ENCODE measurements at places on chromosomes 2 and 18.

DNA sequence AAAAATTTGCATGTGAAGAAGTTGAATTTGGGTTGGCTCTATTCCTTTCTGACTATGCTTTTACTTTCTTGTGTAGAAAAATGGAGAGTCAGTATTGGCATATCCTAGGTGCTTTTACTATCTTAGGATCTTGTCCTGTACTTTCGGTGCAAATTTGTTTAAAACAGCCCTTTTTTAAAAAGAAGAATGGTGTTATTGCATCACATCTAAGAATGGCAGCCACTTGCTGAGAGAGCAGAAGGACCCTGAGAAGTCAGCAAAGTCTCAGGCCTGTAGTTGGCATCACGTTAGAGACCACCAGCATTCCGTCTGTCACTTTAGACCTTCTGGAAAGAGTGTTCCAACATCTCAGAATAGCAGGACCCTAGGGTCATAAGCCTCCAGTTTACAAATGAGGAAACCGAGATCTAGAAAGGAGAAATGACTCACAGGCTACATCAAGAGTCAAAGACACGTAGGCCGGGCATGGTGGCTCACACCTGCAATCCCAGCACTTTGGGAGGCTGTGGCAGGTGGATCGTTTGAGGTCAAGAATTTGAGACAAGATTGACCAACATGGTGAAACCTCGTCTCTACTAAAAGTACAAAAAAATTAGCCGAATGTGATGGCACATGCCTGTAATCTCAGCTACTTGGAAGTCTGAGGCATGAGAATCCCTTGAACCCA lies 42.5 kb downstream of the SPATS2L start:
- DNase-seq, result no peak

DNA sequence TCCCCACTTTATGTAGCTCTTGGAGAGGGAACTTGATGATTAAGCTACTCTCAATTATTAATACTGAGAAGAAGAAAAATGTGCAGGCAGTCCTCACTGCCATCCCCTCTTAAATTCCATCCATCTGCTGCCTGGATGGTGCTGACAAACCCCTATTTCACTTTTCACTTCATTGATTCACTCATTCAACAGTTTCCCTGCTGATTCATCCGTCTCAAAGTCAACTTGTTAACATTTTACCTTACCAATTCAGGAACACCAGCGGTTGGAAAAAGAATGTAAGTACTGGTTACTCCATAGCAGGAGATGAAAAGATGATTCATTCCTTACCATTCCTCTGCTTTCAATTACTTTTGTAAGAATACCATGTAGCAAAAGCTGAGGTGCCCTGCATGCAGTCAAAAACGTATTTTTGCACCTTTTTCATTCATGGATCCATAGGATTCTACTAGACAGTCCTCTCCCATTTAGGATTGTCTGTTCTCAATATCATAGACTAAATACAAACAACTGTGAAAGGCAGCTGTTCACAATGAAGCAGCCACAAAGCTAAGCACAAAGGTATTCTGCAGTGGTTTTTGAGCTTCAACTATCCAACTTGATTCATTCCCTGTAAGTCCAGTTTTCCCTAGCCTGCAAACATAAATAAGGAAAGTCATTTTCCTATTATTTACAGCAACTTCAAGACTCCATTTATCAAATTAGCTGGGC lies 262.0 kb downstream of the MREG start:
- no peak for DNase-seq

GRCh38 chr18:24490539-24490938 lies 30.1 kb downstream of the HRH4 start:
- DNase-seq, result no peak

DNA sequence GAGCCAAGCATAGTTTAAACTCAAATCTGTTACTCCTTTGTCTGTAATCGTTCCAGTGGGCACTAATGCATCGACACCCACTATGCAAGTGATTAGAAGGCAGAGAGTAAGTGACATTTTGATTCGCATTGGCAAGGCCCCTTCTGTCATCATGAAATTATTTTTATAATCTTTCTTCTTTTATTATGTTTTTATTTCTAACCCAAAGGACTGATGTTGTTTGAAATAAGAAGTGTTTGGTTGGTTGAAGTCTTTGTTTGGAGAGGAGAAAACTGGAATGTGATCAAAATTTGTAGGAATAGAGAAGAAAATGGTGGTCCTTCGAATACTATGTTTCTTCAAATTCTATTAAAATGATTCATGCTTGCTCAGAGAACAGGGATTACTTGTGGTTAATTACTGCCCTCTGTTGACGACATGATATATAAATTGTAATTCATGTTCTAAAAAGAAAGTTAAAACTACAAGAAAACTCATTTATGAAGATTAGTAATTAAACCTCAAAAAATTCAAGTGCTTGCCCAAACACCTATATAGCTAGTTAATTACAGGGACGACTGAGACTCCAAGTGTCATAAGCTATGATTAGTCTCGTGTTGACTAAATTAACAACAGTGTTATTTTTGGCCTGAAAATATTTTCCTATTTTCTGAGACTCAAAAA lies 26.4 kb upstream of the TFPI start:
- DNase-seq, result no peak

GRCh38 chr2:215407061-215407460 lies 28.8 kb downstream of the FN1 start:
- no peak for DNase-seq

- no peak for DNase-seq
Observed at GRCh38 chr2:25127646-25128045, 40.7 kb downstream of the POMC start.

DNA sequence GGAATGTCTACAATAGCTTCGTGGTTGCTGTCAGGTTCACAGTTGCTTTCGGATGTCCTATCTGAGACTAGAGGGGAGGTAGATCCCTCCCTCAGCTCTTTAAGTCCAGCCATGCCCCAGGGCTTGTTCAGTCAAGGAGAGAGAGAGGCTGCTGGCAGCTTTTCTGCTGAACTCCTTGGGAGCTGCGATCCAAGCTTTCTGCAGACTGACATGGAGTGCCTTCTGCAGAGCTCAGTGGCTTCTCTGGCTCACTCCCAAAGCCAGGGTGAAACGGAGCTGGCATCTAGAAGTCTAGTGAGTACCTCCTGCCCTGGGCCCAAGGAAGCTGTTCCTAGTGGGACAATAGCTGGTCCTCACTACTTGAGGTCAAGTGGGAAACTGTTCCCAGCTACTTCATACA lies 62.5 kb downstream of the TMEM17 start:
- DNase-seq, result no peak

- DNase-seq, result no peak
Observed at GRCh38 chr2:1863386-1863785, 119.1 kb upstream of the PXDN start.

- DNase-seq, result no peak
Observed at GRCh38 chr2:49067971-49068370, 86.3 kb downstream of the FSHR start.

DNA sequence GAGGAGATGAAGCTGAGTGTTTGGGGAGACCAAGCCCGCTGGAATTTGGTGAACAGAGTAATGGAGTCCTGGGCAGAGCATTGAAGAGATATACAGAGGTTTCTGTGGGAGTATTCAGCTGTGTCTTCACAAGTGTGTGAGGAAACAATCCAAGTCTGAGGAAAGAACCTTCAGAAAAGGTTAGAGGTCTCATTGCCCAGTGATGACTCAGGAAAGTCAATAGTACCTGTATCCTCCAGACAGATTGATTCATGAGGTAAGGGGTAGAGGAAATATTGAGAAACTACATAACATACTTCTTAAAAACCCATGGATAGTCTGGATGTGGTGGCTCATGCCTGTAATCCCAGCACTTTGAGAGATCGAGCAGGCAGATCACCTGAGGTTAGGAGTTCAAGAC lies 392.3 kb downstream of the GALNT13 start:
- DNase-seq, result no peak

- no peak for DNase-seq
Observed at GRCh38 chr2:161918692-161919091, 155.3 kb downstream of the DPP4 start.

GRCh38 chr2:19125901-19126680 lies 232.3 kb downstream of the OSR1 start:
- no peak for DNase-seq

GRCh38 chr2:213490087-213490486 lies 205.8 kb downstream of the SPAG16 start:
- no peak for DNase-seq

- DNase-seq, result no peak
Observed at GRCh38 chr2:221574231-221574570, 2.1 kb upstream of the EPHA4 start.

DNA sequence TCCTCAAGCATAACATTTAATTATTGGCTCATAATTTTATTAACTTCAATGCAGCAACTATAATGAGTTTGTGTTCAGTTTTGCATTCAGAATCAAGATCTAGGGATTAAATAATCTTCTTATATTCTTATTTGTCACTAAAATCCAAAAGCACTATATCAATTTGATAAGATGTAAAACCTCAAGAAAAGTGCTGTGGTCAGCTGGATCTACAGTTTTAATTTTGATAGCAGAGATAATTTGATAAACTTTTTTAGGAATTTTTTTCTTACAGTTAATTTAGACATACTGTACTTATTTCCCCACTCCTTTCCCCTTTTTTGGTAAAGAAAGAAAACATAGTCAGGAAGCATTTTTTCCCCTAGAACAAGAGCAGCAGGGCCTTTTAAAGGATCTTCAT lies 146.4 kb downstream of the GRB14 start:
- no peak for DNase-seq

DNA sequence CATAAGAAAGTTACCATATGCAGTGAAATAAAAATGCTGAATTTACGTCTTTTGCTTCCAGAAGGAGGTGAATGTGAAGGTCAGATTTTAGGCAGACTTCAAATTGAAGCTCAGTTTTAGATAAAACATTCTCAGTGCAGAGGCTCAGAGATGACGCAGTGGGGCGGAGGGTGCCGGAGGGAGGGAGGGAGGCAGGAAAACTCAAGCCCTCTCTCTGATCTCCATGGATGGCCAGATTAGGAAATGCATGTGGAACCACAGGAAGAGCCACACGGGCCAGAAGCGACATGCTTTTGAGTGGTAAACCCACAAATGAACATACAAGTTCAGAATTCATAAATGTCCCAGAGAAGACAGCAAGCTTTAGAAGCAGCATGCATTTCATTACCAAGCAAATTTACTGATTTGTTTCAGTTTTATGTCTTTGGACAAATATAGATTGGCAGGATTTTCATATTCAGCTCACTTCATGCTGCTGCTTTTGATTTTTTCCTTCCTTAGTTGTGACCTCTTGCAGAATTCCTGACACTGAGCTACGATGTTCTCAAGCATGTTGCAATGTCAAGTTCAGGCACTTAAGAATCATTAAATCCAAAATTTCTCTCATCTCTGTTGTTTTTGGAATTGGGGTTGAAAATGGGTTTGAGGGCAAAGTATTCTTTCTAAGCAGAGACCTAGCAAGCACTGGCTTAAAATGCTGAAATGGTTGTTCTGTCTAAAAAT lies 29.7 kb upstream of the APCDD1 start:
- DNase-seq, result no peak

DNA sequence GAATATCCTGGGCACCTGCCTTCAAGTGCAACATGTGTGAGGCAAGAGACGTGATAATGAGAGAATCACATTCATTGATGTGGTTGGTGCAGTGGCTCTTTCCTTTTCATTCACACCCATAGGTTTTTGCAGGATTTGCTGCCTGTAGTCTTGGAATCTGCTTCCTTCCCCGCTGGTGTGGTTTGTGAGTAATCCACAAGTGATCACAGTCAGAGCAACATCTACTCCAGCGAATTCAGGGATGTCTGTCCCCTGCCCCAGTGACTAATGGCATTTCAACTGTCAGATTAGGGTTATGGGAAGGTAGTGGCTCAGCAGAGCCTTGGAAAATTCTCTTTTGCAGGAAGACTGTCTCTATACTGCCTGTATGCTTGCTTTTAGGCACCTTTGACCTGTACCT lies 225.5 kb upstream of the RBMS1 start:
- no peak for DNase-seq

DNA sequence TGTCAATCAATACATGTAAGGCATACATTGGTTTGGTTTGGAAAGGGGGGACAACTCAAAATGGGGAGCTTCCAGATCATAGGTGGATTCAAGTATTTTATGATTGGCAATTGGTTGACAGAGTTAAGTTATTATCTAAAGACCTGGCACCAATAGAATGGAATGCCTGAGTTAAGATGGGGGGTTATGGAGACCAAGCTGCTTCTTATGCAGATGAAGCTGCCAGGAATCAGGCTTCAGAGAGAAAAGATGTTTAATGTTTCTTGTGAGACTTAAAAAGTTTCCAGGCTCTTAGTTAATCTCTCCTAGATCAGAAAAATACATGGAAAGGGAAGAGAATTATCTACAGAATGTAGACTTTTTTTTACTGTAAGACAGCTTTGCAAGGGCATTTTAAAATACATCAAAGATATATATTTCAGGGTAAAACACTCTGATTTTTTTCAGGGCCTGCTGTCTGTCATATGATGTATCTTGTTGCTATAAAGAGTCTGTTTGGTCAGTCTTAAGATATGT lies 1343.2 kb upstream of the LRRTM1 start:
- no peak for DNase-seq

DNA sequence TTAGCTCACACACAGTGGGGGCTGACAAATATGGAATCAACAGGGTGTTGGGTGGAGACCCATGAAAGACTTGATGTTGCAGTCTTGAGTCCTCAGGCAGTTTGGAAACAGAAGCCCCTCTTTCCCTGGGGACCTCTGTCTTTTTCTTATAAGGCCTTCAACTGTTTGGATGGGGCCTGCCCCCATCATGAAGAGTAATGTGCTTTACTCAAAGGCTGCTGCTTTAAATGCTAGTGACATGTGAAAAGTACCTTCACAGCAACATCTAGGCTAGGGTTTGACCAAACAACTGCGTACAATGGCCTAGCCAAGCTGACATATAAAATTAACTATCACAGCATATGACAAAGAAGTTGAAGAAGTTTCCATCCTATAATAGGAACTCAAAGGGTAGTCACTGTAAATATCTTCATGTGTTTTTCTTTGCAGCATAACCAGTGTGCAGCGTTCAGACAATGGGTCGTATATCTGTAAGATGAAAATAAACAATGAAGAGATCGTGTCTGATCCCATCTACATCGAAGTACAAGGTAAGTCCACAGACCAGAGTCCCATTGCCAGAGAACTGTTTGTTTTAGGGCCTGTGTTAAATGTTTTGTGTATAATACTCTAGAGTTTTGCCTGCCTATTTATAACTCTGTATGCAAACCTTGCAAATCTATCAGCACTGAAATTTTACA lies 46.3 kb downstream of the MERTK start:
- no peak for DNase-seq

GRCh38 chr2:86028766-86029381 lies 76.8 kb downstream of the POLR1A start:
- no peak for DNase-seq

GRCh38 chr18:76259096-76259495 lies 235.9 kb downstream of the ZNF516 start:
- no peak for DNase-seq

GRCh38 chr18:54860941-54861340 lies 32.7 kb downstream of the RAB27B start:
- no peak for DNase-seq

GRCh38 chr2:85525567-85525966 lies 13.4 kb upstream of the MAT2A start:
- DNase-seq, result no peak

- no peak for DNase-seq
Observed at GRCh38 chr2:222300726-222301052, 1.9 kb upstream of the PAX3 start.

- no peak for DNase-seq
Observed at GRCh38 chr2:223820549-223820948, 16.8 kb downstream of the AP1S3 start.

GRCh38 chr2:120343433-120344105 lies 2.4 kb upstream of the INHBB start:
- peak; percentile 94 for DNase-seq

Measured in HuH-7.5 (cell line).